Activated CD4-positive, alpha-beta T cell treated with anti-CD3 and anti-CD28 coated beads, Interleukin-2, amount 50 U/mL, for 48 hours (primary cell): ENCODE measurements at places on chromosomes 16 and 17.

DNA sequence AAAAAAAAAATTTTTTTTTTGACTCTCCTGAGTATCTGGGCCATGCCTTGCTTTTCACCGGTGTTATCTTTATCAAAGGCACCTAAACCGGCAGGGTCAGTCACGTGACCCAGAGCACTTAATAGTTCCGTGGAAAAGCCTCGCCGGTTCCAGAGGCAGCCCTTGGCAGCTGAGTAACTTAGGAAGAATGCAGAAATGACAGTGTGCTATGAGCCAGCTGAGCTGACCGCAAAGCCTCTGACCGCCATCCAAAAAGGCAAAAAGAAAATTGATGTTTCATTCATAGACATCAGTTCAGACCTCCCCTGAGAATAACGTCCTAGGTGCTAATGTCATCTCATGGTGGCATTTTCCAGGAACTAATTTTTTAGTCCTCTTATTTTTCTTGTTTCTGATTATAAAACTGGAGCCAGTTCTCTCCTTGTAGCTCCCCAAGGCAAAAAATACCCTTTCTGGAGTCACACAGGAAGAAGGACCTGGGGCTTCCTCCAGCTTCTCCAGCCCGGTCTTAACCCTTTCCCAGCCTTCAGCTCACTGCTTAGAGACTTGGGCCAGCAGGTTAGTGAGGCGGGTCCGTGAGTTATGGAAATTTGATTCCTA lies 122.6 kb downstream of the SOCS1 start:
- DNase-seq: no peak

DNA sequence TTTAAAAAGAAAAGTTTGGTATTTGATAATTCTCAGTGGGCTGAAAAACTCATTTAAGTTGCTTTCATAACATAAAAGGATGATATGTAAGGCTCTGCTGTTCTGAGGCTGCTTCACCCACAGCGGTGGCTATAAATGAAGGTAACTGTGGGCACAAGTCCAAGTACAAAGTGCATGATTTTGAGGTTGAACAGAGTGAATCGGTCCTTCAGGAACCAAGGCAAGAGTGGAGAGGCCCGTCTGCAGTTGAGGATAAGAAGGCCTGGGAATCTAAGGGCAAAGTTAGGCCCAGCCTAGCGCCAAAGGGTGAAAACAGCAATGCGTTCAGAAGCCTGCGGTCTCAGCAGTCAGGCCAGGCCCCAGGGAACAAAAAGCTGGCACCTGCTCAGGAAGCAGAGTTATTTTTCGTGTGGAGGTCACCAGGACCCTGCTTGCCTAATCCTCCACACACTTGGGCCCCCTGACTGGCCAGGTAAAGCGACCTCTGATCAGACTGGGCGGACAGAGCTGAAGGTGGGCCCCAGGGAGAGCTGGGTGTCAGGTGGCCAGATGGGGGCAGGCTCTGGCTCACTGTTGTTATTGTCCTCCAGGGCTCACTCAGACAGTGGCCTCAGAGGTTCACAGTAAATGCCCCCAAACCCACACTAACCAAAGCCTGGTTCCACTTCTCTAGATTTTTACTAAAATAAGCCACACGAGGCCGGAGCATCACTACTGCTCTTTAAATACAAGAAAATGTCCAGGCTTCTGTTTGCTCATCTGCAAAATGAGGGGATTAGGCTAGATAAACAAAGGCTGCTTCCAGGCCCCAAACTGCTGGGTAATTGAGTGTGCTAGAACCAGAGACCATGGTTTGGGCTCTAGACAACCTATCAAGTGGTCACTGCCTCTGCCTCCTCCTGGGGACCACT lies 46.5 kb downstream of the TEX2 start:
- no peak for DNase-seq

- DNase-seq: no peak
These were observed at the start of gene IL34 for GRCh38 chr16:70646260-70647241. TSS of gene IL34 (plus strand) at chr16:70646559. CDS start at chr16:70646948, 389 bp downstream.

DNA sequence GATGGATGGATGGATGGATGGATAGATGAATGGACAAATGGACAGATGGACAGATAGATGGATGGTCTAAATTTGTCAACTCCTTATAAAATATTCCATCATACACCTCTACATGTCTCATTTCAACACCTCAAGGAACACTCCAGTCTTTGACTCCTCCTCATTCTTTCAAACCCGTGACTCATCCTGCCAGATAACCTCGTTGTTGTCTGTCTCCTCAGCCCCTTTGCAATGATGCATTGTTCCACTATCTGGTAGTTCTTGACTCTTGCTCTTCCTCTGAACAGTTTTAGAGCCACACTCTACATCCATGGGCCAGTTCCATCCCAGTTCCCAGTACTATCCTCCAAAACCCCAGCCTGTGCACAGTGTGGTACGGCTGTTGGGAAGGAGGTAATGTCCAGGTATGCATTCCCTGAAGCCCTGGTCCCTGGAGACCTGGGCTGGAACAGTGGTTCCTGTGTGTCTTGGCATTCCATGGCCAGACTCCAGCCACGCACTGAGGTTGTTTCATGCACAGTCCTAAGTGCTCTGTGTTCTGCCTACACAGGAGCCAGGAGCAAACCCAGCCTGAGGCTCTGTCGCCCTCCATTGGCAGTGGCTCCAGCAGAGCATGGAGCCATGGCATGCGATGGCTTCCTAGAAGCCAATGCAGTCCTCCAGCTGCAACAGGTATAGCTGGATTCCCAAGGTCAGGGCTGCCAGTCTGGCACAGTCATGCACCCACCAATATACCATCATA lies 105.7 kb downstream of the C17orf67 start:
- DNase-seq: no peak

GRCh38 chr16:12411516-12411915 lies 392.2 kb downstream of the CPPED1 start:
- DNase-seq: no peak

DNA sequence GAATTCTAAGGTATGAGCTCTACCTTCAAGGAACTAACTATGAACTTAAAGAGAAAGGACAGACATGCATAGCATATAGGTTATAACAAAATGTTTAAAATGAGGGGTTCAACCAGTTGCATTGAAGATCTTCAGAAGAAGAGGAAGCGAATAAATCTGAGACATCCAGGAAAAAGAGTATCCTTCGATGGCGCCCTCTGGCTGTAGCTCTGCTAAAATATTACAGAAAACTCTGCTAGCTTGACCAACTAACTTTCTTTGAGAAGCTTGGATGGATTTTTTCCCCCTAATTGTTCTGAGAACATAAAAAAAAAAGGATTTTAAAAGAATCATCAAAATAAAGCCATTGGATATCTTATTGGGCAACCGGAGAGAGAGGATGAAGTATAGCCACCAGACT lies 659.9 kb upstream of the SOX9 start:
- no peak for DNase-seq

DNA sequence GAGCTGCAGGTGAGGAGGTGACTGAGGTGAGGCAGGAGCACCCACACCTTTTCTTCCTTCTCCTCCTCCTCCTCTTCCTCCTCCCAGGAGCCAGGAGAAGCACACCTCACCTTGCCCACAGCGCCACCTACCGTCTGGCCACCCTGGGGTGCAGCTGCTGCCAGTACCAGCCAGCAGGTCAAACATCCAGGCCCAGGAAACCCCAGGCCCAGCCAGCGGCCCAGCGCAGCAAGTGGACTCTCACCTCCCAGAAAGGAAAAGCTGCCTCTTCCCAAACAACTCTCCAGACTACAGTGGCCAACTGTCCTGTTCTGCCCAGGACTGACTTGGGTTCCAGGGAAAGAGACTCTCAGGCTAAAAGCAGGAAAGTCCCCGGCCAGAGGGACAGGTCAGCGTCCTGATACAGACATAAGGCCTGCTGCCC lies 22.7 kb downstream of the PEMT start:
- DNase-seq: peak; percentile 80

DNA sequence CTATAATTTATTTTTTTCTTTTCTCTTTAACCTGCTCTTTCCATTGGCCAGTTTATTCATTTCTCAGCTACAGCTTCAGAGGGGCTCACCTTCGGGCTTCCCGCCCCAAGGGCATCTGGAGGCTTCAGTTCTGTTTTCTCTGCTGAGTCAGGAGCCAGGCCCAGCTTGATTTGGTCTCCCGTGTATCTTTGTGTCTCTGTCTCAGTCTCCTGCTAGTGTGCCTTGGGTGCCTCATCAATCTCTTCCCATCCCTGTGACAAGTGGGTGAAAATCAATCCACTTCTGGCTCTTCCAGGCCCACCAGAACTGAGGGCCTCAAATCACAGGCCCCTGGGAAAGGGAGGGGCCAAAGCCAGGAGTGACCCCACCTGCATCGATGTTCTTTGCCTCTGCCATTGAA lies 72.1 kb downstream of the CCDC182 start:
- DNase-seq: no peak

DNA sequence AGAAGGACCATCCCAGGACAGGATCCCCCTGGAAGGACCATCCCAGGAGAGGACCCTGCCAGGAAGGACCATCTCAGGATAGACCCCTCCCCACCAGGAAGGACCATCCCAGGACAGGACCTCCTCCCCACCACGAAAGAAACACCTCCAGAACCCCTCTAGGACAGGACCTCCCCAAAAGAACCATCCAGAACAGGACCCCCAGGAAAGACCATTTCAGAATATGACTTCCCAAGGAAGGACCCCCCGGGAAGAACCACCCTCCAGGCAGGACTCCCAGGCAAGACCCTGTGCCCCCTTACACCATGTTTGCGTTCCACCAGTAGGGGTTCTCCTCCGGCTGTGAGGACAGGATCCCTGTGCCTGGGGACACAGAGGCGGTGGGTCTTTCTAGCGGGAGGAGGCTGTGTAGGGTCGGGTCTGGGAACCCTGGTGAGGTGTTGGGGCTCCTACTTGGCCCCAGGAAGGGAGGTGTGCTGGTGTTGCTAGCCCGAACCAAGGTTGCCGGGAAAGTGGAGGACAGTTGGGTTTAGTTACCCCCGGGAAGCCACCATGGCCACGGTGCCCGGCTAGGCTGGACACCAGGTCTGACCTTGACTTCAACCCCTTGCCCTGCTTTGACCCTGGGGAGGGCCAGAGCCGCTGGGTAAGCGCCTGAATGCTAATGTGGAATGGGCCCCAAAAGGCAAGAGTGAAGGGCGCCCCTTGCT lies 2.2 kb downstream of the NOTUM start:
- DNase-seq: no peak

GRCh38 chr16:25699069-25699468 lies 7.3 kb downstream of the HS3ST4 start:
- DNase-seq: no peak

DNA sequence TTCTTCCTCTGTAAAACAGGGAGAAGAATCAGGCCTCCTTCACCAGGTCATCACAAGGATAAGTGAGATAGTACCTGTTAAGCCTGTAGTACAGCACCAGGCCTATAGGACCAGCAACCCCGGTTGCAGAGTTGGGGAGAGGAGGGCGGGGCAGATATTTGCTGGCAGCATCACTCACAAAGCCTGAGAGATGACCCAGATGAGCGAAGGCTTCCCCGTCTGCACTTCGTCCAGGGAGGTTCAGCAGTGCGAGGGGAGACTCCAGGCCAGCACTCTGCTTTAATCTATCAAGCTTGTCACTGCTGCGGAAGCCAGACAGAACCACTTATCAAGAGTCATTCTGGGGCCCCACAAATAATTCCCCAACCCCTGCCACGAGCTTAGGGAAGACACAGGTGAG lies 15.8 kb upstream of the RBBP6 start:
- no peak for DNase-seq

DNA sequence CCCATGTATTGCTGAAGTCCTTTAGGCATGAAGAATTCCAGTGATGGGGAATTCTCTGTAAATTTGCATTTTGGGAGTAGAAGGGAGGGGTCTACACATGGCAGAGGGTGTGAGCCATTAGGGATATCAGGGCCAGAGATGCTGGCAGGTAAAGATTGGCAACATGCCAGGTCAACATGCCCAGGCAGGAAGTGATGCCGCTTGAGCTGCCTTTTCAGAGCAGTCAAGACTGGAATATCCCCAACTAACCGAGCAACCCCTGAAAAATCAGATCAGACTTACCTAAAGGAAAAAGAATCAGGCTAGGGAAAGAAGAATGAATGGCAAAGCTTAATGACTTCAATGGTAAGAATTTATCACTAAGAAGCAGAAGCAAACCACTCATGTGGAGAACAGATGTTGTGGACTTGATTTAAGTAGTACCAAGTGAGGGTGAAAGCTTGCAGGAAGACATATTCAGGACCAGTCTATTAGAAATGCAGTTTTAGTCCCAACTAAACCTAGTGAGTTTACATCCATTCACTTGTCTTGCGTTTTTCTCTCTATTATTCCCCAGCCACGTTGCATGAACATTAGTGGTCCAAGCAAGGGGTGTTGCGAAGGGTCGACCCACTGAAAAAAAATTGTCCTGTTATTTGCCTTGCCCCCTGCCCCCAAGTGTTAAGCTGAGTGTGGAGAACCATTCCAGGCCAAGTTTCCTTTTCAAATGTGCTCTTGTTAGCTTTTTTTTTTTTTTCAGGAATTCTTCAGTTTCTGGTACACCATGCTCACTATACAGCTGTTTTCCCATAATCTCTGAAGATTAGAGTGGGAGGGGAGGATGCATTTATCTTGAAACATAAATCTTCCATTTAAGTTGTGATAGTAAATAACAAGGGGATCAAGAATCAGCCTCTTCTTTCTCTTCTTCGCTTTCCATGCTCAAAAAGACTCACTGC lies 105.2 kb downstream of the ABCA8 start:
- DNase-seq: no peak

DNA sequence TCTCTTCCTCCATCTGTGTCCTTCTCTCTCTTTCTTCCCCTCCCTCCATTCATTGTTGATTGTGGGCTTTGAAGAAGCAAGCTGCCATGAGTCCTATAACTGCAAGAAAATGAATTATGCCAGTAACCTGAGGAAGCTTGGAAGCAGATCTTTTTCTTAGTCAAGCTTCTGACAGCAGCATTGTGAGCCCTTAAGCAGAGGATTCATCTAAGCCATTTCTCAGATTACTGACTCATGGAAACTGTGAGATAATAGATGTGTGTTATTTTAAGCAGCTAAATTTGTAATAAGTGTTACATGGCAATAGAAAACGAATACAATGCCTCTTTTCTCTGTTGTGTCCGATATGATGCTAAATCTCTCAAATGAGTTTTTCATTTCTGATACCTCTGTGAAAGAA lies 1109.7 kb downstream of the CDH11 start:
- DNase-seq: no peak

GRCh38 chr17:81129289-81129688 lies 36.0 kb upstream of the PVALEF start:
- no peak for DNase-seq

GRCh38 chr17:57033296-57033695 lies 51.8 kb upstream of the AKAP1 start:
- DNase-seq: no peak

DNA sequence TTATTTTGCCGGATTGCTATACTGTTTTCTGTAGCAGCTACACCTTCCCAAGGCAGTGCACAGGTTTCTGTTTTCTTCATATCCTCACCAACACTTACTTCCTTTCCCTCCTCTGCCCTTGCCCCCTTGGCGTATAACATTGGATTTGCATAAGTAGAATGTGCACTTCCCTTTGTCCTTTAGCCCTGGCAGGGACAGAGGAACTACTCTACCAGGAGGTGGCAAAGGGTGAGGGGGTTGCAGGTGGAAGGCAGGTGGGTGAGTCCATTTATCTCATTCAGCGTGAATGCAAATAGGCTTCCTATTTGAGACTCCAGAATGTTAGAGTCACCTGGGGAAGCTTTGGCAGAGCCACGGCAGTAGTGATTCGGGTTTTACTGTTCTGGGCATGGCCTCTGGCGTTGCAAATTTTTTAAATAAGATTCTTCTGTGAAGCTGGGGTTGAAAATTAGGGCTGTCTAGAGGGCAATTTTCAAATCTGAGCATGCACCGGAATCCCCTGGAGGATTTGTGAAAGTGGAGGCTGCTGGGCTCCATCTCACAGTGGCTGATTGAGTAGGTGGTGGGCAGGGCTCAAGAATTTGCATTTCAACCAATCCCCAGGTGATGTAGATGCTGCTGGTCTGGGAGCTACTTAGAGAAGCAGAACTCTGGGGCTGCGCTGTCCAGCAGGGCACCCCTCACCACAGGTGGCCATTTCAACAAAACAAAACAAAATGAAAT lies 84.7 kb downstream of the PLCG2 start:
- no peak for DNase-seq

GRCh38 chr17:43200127-43200526 lies 11.5 kb upstream of the TMEM106A start:
- no peak for DNase-seq
